A172 (cell line): ENCODE measurements at places on chromosomes 2 and 18.

DNA sequence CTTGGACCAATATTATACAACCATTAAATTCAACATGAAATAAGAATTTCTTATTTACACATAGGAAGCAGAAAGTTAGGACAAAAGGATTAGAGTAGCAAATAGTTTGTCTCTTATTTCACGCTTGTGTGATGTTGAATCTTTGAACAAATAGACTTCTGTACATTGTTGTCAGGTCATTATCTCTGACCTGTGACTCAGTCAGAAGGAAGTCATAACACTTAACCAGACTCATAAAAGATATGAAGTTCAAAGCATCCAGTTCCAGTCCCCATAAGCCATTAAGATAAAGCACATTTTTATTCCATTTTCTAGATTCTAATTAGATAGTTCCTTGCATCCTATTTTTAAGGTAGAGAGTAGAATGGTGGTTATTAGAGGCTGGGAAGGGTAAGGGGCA lies 130.8 kb downstream of the UPP2 start:
- peak; percentile 78 for DNase-seq

DNA sequence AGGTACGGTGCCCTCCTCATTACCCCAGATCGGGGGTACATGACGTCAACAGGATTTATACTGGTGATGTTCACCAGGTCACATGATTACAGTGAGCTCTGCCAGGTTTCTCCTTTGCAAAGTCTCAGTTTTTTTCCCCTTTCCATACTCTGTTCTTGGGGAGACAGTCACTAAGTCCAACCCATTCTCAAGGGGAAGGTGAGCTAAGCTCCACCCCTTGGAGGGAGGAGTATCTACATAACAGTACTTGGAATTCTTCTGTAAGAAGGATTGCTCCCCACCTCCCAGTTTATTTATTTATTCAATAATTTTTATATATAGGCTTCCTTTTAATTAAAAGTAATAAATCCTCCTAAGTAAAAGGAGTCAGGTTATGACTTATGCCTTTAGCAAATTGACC lies 34.1 kb upstream of the SOS1 start:
- peak; percentile 10 for DNase-seq

GRCh38 chr2:6970551-6970950 lies 53.3 kb downstream of the RNF144A start:
- DNase-seq = no peak

- no peak for DNase-seq
These were observed 188.7 kb upstream of the HNMT start for GRCh38 chr2:137775529-137775928.

DNA sequence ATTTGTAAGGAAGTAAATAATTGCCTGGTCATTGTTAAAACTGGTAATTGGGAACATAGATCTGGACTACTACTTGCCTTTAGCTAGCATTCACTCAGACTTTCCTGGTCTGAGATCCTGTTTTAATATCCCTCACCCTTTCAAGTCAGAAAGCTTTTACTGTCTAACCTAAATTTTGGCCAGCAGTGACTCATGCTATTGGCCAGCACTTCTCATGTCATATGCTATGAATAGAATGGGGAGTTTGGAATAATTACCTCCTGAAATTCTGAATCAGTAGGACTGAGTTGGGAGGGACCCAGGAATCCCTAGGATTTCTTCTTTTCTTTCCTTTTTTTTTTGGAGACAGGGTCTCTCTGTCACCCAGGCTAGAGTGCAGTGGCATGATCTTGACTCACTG lies 19.3 kb downstream of the STK36 start:
- peak; percentile 47 for DNase-seq

DNA sequence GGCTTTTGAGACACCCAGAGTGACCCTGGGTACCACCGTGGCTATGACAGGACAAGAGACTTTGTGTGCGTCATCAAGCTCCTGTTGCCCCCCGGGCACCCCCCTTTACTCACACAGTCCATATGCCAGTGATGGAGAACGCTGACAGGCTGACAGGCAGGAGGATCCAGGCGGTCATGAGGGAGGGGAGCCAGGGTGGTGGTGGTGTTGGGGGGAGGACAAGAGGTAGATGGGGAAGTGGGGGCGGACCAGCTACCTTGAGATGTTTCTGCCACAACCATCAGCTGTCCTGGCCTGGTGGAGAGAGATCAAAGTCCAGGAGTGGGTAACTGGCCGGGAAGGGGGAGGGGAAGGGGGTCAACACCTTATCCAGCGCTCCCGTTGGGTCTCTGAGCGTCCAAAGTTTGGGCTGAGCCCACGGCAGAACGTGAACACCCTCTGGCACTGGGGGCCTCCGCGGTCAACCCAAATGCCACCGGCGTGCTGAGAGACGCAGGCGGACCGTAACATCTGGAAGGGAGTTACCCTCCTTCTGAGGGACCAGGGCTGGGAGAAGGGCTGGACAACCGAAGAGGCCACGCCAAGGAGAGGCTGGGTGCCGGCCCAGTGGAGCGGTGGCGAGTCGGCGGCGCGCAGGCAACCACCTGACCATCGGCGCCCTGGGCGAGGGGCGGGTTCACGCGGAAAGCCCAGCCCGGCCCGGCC lies 575 bp downstream of the TMEM150A start:
- DNase-seq = no peak

GRCh38 chr2:184875212-184875611 lies 276.9 kb downstream of the ZNF804A start:
- no peak for DNase-seq

DNA sequence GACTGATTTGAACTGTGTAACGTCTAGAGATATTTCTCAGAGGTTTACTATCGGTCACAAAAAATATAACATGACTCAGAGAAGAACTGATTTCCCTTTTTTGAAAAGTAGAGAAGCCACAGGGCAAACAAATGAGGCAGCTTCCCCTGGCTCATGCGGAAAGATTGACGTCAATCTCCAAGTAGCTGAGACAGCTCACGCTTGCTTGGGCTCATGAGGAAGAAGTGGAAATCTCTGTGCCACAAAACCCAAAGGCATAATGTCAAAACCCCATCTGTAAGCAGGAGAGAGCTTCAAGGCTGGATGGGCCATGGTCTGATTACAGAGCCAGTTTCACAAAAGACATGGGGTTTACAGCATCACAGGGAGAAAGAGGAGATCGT lies 188.1 kb downstream of the ARL4C start:
- no peak for DNase-seq

DNA sequence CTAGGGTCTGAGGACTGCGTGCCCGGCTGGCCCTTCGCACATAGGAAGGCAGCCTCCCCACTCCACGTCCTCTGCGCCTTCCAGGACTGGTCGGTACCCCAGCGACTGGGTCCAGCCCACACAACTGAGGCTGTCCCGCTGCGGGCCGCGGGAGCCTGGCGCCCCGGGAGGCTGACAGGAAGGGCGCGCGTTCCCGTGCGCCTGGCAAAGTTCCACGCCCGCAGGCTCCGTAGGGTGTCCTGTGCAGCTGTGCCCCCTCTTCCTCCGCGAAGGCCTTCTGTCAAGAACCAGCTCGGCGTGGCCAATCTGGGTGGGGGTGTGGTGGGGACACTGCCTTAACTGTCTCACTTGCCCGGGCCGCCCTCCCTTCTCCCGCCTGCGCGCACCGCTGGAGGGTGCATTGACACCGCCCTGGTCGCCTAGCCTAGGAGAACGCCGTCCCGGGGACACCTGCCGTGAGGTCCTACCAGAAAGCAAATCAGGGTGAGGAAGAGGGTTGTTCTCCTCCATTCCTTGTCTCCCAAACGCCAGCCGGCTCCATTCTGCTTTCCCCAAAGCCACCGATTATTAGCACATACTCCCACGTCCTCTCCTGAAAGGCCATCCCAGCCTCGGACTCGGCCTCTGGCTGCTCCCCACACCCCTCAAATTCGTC lies 618 bp upstream of the LYPD1 start:
- peak; percentile 61 for DNase-seq

DNA sequence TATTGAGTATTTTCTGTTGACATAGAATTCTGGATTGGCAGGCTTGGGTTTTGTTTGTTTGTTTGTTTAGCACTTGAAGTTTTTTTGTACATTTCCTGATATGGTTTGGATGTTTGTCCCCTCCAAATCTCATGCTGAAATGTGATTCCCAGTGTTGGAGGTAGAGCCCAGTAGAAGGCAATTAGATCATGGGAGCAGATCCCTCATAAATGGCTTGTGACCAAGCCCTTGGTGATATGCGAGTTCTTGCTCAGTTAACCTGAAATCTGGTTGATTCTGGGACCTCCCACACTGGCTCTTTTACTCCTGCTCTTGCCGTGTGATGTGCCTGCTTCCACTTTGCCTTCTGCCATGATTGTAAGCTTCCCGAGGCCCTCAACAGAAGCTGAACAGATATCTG lies 98.0 kb downstream of the PTPN4 start:
- DNase-seq = no peak

- DNase-seq = no peak
These were observed 697 bp downstream of the KCMF1 start for GRCh38 chr2:84971510-84972206.

DNA sequence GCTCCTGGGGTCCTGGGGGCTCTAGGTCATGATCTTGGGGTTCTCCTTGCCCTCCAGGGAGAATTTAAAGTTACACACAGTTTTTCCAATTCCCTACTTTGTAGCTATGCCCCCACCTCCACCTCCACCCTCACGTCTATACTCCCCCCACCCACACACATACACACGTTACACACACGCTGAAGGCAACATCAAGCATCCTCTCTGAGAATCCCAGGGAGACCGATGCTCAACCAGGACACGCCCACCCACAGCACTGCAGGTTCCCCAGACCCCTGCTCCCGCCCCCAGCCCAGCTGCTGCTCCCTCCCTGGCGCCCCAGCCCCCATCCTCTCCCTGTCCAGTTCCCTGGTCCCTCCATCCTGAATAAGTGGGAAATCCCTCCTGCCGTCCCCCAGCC lies 6.4 kb upstream of the TNS1 start:
- DNase-seq = no peak

GRCh38 chr18:76554547-76555222 lies 59.6 kb upstream of the ZNF516 start:
- no peak for DNase-seq

- no peak for DNase-seq
These were observed 251.0 kb downstream of the NDUFA10 start for GRCh38 chr2:239774142-239774462.

GRCh38 chr18:55319459-55320193 lies 268.4 kb downstream of the TCF4 start:
- peak; percentile 13 for DNase-seq

DNA sequence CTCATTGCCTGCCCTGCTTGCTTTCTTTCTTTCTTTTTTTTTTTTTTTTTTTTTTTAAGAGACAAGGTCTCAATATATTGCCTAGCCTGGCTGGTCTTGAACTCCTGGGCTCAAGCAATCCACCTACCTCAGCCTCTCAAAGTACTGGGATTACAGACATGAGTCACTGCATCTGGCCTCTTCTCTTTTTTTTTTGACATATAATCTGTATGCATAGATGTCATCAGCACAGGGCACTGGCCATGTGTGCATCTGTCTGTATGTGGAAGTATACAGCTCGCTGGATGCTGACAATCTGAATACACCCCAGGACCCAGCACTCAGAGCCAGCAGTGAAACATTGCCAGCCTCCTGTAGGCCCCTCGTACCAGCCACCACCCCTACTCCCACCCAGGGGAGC lies 49.5 kb downstream of the TFCP2L1 start:
- DNase-seq = no peak

DNA sequence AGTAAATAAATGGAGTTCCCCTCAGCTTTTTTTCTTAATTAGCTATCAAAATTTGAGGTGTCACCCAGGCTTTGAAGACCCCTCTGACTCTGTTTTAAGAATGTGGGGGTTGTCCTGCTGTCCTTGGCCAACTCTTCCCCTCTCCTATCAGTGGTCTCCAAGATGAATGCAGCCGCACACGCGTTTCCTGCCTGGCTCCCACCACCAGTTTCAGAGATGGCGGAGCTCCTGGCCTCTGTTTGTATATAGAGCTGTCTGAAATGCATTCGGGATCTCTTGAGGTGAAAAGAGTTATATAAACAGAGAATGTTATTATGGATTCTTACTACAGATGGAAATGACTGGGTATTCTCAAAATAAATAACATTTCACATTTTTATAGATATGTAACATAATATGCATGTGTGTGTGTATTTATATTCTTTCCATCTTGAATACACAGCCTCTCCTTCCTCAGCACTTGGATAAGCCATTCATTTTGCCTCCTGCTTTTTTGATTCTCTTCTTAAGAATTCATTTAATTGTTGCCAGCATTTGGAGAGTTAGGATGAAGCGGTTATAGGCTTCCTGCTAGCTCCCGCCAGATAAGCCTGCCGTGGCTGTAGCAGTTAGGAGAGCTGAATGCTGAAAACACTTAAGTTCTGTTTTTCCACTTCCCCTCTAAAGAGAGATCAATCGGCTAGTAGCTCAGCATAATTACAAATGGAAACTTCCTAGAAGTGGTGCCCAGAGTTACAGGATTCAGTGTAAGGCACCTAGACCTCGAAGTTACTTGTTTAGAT lies 659.3 kb upstream of the FANCL start:
- DNase-seq = no peak

DNA sequence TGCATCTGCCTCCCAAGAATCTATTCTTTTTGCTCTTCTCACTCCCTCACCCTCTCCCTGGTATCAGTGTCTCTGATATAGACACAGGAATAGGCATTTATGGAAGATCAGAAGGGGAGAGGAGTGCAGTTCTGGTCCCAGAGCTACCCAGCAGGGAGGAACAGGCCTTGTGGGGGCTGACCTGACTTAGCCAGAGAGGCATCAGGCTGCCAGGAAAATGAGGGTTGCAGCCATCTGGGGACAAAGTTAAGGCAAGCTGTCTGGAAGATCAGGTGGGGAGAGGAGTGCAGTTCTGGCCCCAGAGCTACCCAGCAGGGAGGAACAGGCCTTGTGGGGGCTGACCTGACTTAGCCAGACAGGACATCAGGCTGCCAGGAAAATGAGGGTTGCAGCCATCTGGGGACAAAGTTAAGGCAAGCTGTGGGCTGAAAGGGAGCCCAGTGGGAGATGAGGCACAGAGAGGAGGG lies 69.9 kb upstream of the HK2 start:
- no peak for DNase-seq

- DNase-seq = peak; percentile 45
These were observed 202.4 kb downstream of the ARL6IP6 start for GRCh38 chr2:152920846-152921245.

GRCh38 chr2:109182426-109182825 lies 53.4 kb downstream of the SH3RF3 start:
- DNase-seq = no peak

- no peak for DNase-seq
These were observed 182.8 kb downstream of the EIPR1 start for GRCh38 chr2:3194828-3195227.

GRCh38 chr18:24157855-24158254 lies 19.0 kb downstream of the CABYR start:
- DNase-seq = no peak

DNA sequence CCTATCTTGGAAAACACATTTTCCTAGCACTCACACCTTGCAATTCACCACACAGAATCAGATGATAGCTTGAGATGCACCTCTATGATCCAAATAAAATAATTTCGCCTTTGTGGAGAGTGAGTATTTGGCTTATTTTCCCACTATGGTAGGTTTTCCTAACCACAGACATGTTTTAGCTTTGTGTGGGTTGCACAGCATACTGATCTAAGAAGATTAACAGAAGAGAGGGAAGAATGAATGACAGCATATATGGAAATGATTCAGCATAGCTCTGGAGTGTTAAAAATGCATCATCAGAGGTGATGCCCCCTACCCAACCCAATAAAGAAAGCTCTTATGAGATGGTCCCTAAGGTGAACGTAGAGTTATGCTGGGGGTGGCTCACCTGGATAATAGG lies 72.5 kb downstream of the GCA start:
- DNase-seq = no peak
